Memory B cell (primary cell): ENCODE measurements at places on chromosomes 13 and 19.

GRCh38 chr13:60435762-60436374, 38.8 kb downstream of the TDRD3 start:
- no peak for DNase-seq

GRCh38 chr19:49114630-49115363, 627 bp downstream of the LIN7B start:
- DNase-seq: peak; percentile 30

- DNase-seq: peak; percentile 77
Measured at GRCh38 chr19:39474139-39474620, 6.5 kb upstream of the TIMM50 start.

GRCh38 chr13:97223037-97223710, 1.0 kb downstream of the MBNL2 start:
- no peak for DNase-seq

GRCh38 chr19:1467215-1467489, 11.9 kb downstream of the C19orf25 start:
- DNase-seq: no peak

- DNase-seq: no peak
Measured at GRCh38 chr13:83622422-83622784, 259.9 kb downstream of the SLITRK1 start.

DNA sequence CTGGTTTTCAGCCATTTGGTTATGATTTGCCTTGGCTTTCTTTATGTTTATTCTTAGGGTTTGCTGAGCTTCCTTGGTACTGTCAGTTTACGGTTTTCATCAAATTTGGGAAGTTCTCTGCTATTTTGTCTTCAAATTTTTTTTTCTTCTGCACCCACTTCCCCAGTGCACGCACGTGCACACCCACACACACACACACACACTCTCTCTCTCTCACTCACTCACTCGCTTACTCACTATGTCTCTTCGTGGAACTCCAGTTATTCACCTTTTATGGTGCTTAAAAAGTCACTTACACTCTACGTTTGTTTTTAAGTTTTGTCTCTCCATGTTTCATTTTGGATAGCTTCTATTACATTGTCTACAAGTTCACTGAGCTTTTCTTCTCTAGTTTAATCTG, 7.1 kb downstream of the AKAP11 start:
- no peak for DNase-seq

DNA sequence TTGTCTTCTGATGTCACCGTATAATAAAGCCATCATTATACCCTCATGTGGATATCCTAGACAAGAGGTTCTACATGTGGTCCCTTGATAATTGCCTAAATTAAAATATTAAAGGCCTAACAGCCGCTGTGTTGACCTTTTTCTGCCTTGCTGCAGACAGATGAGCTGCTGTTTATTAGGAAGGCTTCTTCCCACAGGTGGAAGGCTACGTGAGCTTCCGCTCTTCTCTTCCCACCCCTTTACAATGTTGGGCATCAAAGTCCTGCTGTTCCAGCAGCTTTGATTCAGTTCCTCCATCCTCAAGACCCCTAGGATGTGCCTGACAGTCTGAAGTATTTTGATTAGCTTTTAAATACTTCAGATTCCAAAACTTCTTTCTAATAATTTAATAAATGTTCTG, 217.1 kb downstream of the PCCA start:
- no peak for DNase-seq

DNA sequence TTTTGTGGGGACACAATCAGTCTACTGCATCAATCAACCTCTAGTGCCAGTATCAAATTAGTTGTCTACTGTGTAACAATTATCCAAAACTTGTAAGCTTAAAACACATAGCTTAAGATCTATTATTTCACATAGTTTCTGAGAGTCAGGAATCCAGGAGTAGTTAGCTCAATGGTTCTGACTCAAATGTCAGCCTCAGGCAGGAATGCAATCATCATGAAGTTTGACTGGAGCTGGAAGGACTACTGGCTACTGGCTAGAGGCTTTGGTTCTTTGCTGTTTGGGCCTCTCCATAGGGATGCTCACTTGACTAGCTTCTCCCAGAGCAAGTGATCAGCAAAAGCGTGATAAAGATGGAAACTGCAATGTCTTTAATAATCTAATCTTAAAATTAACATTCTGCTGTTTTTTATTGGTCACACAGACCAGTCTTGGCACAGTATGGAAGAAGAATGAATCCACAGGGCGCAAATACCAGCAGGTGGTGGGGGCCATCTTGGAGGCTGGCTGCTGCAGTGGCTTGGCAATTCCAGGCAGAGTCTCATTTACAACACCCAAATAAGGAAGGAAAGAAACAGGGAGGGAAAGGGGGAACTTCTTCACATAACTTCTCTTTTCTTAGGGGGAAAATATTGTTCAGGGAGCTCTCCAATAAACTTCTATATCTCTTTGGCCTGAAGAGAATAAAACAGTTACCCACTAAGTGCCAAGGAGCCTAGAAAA, 15.7 kb downstream of the CAB39L start:
- no peak for DNase-seq

DNA sequence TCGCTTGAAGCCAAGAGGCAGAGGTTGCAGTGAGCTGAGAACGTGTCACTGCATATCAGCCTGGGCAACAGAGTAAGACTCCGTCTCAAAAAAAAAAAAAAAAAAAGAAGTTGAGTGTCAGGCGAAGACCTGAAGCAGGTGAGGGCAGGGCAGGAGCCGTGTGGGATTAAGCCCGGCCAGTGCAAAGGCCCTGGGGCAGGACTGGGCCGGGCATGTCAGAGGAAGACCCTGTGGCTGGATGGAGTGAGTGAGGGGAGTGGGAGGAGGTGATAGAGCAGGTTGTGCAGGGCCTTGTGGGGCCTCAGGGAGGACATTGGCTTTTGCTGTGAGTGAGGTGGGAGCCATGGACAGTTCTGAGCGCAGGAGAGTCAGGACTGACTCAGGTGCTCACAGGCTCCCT, 47.9 kb downstream of the TMED1 start:
- DNase-seq: no peak

DNA sequence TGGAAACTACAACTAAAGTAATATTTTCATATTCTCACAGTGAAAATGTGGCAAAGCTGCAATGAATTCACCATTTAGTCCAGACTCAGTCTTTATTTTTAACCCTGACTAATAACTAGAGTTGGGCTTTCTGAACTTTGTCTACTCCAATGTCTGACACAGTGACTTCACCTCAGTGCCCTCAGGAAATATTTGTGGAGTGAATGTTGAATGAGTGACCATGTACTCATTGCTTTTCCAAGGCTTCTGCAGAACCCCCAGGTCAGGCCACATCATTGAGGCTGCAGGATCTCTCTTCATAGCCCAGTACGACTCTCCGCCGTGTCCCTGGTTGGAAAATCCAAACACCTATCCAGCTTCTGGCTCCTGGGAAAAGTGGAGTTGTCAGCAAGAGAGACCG, 1.8 kb downstream of the ZNF175 start:
- no peak for DNase-seq

DNA sequence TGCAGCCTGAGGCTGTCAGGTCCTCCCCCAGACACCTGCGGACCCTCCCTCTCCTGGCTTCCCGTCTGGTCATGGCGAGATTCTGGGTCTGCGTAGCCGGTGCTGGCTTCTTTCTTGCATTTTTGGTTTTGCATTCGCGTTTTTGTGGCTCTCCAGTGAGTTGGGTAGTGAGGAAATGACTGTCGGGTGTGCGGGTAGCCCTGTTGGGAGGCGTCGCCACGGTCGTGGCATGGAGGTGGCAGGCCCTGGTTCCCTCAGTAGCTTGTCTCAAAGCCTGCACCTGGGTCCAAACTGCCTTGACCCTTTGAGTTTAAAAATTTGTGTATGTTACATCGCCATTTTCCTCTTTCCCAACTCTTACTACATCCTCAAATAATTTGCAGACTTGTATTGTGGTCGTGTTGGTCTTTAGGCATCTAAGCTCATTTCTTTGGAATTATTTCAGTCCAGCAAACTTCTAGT, 344 bp downstream of the NHLRC3 start:
- DNase-seq: no peak

DNA sequence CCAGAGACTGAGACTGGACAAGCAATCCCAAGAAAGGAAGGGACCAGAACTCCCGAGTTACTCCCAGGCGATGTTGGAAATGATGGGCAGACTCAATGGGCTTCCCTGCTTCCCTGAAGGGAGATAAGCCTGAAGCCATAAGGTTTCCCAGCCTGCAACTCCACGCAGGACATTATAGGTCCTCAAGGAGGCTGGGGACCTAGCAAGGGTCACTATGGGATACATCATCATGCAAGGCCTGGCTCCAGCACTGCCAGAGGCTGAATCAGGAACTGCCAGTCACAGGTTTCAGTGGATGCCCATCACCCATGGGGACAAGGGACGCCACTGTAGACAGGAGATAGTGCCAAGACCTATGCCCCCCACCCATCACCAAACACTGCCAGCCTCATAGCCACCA, 338.7 kb downstream of the IRS2 start:
- no peak for DNase-seq

DNA sequence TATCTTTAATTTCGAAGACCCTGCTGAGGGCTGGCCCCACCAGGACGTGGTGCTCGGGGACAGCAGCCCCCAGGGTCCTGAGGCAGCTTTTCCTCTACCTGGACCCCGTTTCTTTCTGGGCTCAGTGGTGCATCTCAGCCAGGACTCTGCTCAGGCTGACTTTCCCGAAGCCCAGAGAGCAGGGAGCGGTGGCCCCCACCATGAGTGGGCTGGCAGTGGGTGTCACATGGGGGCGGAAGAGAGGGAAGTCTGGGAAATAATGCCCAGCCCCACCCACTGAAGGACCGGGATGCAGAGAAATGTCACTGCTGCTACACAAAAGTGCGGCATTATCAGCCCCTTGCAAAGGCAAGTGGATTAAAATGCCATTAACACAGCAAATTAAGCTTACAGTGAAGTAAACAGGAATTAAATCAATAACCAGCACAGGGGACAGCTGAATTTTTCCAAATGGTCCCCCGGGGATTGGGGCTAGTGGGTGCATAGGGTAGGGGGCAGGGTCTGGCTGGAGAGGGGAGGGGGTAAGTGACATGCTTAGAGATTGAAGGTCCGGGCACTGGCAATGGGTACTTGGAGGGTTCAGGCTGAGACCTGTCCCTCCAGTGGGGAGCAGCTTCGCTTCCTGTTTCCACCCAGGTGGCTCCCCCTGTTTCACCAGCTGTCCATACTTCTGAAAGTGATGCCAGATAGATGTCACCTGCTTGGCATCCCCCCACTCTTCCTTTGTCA, 177.3 kb downstream of the URI1 start:
- DNase-seq: no peak

GRCh38 chr19:48364598-48365348, 606 bp downstream of the SYNGR4 start:
- DNase-seq: no peak

DNA sequence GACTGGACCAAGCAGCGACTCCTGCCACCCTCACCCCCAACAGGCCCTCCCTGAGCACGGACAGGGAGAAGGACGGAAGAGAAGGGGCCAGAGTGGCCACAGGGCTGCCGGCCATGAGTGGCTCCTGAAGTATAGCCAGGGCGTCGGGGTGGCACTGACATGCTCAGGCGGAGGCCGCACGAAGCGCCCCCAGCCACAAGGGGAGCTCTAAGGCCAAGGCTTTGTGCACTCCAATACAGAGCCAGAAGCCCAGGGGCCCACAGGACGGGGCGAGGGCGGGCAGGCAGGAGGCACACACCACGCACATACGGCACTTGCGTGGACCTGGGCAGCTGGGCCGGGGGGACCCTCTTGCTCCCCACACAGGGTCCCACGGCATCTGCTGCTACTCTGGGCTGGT, 52.0 kb downstream of the KLF2 start:
- DNase-seq: no peak

DNA sequence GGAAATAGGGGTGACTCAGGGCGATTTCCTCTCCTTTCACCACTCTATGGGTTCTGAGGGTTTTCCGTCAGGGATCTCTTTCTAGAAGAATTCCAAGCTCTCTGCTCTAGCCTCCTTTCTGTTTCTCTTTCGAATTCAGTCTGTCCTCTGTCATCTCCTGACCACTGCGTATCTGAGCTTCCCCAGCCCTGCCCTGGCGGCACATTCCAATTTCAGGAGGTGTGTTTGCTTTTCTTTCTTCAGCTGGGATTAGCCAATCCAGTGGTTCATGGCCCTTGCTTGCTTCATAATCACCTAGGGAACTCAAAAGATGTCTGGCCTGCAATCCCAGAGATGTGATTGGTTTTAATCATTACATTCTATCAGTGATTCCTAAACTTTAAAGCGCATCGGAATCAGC, 9.4 kb downstream of the IFNL2 start:
- no peak for DNase-seq

DNA sequence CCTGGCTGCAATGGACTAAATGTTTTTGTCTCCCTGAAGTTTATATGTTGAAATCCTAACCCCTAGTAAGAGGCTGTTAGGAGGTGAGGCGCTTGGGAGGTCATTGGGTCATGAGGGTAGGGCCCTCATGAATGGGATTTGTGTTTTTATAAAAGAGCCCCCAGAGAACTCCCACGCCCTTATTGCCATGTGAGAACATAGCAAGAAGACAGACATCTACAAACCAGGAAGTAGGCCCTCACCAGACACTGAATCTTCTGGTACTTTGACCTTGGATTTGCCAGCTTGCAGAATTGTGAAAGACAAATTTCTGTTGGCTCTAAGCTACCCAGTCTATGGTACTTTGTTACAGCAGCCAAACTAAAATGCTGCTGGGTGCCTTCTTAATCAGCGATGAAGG, 96.1 kb upstream of the SPATA13 start:
- no peak for DNase-seq

- DNase-seq: no peak
Measured at GRCh38 chr13:109642358-109642757, 144.0 kb downstream of the IRS2 start.

GRCh38 chr19:32222556-32222955, 122.9 kb upstream of the ZNF507 start:
- no peak for DNase-seq

GRCh38 chr19:1942934-1943555, 2.1 kb downstream of the CSNK1G2 start:
- DNase-seq: peak; percentile 68

DNA sequence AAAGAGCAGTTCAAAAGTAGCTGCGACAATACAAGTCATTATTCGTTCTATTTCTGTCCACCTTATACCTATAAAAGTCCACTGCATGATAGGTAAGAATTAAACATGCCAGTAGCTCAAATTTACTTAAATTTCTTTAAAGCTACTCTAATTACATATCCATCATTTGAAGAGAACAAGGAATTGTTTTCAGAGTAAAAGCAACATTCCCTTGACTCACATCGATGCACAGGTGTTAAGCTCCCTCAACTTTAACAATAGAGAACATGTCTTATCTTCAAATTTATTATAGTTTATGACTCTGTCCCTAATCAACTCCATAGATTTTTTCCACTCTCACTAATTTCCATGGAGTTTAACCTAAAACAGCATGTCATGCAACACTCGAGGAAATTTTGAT, 157.5 kb upstream of the ATXN8OS start:
- DNase-seq: no peak
